Cortex of kidney (tissue), 1 donor: ENCODE measurements at places on chromosomes 1 and 21.

DNA sequence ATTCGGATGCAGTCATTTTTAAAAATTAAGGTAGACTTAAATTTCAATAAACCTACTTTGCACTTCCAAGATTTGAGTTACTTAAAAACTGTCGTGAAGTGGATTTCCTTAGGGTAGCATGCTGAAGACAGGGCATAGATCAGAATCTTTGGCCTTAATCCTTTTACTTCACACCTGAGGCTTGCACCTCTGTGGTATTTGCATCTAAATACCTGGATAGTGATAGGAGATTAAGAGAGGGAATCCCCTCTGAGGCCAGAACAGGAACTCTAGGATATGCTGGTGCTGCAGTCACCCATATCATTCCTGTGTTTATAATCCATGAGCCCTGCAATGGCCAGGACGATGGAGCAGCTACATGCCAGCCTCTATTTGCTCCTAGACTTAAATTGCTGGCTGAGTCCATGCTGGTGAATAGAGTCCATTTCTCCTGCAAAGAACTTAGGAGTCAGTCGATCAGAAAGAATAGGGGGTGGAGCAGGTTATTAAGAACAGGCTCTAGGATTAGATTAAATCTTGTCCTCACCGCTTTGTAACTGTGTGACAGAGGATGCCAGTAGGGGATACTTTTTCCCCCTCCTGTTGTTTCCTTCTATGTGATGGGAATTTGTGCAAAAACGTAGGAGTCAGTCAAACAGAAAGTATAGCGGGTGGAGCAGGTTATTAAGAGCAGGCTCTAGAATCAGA, 333.6 kb downstream of the DUSP10 start:
- no peak for DNase-seq

DNA sequence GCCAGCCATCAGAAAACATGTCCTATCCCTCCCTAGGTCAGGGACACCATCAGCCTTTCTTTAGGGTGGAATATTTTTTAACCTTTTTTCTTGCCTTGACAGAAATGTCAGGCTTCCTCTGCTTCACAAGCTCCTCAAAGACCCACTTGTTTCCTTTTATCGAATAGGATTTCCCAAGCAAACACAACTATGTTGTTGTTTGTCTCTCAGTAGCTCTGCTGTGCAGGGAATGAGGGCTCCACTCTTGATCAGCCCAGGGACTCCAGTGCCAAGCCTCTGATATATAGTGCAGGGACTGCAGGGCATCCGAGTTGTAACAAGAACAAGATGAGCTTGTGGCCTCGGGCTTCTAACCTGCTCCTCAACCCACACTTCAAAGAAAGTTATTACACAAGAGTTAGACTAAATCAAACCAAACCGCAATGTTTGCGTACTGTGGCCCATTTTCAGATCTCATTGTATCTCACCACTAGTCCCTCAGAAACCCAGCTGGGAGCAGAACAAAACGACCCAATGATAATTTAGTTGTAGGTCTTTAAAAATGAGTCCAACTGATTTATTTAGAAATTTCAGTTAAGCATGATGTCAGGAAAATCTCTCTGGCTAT, 108.1 kb downstream of the ATG4C start:
- DNase-seq = no peak

DNA sequence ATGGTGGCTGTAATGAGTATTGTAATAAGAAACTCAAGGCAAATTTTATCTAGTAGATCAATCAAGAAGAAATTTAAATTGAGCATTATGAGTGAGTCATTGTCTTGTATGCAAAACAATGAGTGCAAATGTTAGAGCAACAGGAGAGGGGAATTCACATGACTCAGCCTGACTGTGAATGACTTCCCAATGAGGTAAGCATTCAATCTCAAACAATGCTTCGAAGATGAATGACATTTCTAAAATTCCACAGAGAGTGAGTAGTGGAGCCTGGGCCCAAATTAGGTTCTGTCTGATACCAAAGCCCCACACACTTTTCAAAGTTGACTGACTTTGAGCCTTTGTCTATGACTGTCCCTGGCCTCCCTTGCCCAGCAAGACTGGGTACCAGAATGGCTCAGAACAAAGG, 738.0 kb downstream of the PTPRU start:
- no peak for DNase-seq

DNA sequence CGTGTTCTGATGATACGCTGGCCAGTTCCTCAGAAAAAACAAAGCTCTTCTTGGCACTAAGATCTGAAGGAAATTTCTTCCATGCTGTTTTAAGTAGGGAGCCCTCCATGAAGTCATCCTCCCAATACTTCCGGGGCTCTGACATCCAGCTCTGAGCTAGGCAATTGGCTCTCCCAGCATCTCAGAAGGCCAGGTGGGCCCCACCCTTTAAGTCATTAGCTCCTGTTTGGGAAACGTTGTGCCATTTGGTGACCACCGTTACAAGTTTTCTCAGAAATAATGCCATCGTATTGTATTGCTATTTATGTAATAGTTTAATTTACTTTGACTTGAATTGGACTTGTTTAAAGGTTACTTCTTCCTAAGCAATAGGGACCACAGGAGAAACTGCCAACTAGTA, 130.3 kb upstream of the EDN2 start:
- no peak for DNase-seq

DNA sequence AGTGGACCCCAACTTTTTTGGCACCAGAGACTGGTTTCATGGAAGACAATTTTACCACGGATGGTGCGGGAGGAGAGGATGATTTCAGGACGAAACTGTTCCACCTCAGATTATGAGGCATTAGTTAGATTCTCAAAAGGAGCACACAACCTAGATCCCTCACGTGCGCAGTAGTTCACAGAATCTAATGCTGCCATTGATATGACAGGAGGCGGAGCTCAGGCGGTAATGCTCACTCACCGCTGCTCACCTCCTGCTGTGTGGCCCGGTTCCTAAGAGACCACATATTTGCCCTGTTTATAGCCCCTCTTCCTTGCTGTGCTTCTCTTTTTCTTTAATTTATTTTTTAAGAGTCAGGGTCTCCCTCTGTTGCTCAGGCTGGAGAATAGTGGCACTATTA, 4.6 kb downstream of the NTRK1 start:
- DNase-seq = no peak

DNA sequence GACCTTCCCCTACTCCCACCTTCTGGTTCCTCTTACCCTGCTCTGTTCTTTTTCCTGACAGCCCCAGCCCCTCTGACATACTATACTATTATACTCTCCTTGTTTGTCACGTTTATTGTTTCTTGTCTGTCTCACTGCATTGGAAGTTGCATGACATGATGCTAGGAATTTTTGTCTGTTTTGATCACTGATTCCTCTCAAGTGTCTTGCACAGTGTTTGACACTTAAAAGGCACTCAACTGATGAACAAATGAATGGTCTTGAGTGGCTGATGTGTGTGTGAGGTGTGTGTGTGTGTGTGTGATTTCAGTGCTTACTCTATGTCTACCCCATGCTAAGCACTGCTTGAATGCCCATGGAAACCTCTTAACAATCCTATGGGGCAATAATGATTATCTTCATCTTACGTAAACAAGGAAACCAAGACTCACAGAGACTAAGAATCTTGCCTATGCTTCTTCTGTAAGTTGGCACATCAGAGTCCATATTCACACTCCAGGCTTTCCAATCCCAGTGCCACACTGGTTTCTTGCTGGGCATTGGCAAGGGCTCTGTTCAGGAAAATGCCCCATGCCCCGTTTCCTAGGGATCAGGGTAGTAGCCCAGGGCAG, 59.7 kb downstream of the ATP1A1 start:
- DNase-seq = no peak

DNA sequence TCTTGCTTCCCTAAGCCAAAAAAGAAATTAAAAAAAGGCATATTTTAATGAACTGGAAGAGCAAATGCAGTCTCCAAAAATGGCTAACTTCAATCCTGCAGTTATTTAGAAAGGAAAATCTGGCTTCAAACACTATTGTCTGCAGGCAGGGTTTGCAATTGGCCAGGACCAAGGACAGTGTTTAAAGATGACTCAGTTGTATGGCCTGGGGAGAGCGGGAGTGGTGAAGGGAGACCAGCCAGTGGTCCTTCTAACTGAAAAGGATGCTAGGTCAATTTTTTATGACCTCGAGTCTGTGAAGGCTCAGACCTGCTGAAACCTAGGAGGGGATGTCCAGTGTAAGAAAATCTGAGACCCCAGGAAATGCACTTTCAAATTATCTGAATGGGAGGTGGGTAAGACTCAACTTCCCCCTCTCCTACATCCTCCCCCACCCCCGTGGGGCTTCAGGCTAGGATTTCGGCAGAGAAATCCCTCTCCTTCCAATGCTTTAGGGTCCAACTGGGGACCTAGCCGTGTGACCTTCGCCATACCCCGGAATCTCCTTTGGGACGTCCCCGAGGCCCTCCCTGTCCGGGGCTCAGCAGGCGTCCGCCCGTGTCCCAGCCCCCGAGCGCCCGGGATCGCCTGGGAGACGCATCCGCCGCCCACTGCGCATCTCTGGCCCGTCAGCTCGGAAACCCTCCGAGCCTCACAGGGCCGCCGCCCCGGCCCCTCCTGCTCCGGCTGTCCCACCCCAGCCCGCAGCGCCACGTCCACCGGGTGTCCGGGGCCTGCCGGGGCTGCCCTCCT, 602 bp upstream of the RIMKLA start:
- DNase-seq = no peak

DNA sequence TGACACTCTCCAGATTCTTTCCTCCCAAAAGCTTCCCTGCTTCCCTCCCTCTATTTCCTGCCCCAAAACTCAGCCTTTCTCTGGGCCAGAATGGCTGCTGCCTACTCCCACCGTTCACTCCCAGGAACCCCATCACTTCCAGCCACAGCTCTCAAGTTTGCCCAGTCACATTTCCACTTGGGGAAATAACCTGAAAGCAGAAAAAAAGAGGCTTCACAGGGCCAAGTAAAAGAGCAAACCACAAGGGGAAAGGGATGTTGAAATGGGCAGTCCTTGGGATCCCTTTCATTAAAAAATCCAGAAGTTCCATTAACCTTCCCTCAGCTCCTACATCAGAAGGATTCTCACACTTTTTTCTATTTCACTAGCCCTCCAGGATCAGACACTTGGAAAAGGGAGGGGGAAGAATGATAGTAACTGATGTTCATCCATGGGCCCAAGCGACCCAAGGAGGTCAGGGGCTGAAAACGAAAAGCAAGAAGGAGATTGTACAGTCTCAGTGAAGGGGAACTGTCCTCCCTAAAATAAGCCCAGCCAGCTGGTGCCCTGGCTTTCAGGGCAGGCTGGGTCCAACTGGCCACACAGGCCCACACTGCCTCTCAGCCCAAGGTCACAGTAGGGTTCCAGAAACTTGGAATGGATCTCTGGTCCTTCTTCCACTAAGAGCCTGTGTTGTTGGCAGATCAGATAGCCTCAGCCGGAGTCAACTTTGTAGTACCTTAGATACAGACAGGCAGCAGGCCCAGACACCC, 49.7 kb downstream of the DMAP1 start:
- no peak for DNase-seq

GRCh38 chr1:32413507-32414185, 19.4 kb upstream of the BSDC1 start:
- DNase-seq = no peak

DNA sequence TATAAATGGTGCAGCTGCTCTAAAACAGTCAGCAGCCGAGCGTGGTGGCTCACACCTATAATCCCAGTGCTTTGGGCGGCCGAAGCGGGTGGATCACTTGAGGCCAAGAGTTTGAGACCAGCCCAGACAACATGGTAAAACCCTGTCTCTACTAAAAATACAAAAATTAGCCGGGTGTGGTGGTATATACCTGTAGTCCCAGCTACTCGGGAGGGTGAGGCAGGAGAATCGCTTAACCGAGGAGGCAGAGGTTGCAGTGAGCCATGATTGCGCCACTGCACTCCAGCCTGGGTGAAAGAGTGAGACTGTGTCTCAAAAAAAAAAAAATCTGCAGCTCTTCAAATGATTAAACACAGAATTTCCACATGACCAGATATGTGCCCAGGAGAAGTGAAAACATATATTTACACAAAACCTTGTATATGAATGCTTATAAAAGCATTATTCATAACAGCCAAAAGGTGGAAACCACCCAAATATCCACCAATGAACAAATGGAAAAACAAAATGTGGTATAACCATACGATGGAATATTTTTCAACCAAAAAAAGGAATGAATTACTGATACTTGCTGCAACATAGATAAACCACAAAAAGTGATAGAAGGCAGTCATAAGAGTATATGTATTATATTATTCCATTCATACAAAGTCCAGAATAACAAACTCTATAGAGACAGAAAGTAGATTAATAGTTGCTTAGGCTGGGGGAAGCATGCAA, 14.1 kb downstream of the EPS15 start:
- DNase-seq = no peak

GRCh38 chr1:101161619-101162018, 75.2 kb upstream of the S1PR1 start:
- DNase-seq = no peak

- DNase-seq = no peak
Observed at GRCh38 chr1:99269321-99269720, 5.0 kb downstream of the PLPPR4 start.

DNA sequence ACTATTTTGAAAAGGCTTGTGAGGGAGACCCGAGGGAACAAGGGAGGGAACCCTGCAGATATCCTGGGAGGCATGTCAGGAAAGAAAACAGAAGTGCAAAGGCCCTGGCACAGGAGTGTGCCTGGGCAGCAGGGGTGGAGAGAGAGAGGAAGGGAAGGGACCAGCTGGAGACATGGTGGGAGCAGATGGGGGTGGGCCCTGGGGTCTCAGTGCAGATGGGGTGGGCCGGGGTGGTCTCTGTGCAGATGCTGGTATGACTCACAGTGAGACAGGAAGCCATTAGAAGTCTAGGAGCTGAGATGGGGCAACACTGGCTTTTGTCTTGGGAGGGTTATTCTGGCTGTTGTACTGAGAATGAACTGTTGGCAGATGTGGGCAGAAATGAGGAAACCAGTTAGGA, 363.6 kb upstream of the C1orf174 start:
- DNase-seq = no peak

DNA sequence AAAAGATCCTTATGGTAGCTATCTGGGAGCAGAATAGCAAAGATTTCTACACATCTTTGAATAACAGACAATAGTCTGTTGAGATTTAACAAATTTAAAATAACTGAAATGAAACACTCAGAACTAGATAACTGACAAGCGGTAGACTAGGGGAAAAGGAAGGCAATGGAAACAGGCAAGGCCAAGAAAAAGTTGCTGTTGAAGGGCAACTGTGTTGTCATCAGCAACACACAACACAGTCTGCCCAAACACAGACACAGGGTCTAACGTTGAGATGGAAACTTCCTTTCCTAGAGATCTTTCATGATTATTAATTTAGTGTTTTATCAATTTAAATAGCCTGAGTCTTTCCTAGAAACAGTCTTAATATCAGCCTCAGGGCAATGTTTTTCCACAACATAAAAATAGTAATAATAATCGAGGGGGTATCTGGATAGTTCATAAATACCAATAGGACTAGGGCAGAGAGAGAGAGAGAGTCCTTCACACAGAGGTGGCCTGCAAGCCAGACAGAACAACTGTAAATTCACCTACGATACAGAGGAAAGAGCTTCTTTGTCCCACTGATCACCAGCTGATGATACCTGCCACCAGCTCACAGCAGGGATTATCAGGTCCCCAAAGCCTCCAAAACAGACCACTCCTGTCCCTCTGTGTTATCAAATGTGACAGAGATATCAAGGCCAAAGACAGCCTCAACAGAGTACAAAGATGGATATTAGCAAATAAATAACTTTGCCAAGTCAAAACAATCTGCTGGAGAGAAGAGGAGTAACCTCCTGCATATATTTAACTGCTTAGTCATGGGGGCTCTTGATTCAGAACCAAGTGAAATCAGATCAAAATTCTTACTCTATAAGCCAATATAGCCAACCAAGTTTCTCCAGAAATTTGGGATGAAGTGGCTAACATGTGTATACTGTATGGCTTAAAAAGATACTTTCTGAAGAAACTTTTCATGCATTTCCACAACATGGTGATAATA, 245.3 kb downstream of the SLC45A1 start:
- no peak for DNase-seq
